Activated naive CD4-positive, alpha-beta T cell treated with Interleukin-2 at 50 U/mL for 16 hours (primary cell): ENCODE measurements at places on chromosomes 11 and 22.

- DNase-seq, result no peak
Observed at GRCh38 chr11:108221371-108221770, 1.1 kb downstream of the NPAT start.

- DNase-seq, result no peak
Observed at GRCh38 chr11:130737866-130738431, 178.3 kb downstream of the SNX19 start.

GRCh38 chr11:110631551-110631950 is 80.7 kb downstream of the ARHGAP20 start:
- no peak for DNase-seq

DNA sequence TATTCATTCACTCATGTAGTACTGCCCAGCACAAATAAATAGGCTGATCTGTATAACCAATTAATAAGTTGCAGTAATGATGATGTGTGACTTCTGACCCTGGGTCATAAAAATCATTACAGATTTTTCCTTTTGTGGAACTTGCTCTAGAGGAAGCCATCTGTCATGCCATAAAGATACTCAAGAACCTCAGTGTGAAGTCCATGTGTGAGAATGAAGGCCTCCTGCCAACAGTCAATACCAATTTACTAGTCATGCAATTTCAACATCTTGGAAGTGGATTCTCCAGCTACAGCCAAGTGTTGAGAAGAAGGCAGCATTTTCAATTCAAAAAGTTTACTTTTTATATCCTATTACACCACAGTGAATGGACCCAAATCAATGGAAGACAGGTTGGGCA is 435.6 kb upstream of the LRRC4C start:
- DNase-seq, result no peak

DNA sequence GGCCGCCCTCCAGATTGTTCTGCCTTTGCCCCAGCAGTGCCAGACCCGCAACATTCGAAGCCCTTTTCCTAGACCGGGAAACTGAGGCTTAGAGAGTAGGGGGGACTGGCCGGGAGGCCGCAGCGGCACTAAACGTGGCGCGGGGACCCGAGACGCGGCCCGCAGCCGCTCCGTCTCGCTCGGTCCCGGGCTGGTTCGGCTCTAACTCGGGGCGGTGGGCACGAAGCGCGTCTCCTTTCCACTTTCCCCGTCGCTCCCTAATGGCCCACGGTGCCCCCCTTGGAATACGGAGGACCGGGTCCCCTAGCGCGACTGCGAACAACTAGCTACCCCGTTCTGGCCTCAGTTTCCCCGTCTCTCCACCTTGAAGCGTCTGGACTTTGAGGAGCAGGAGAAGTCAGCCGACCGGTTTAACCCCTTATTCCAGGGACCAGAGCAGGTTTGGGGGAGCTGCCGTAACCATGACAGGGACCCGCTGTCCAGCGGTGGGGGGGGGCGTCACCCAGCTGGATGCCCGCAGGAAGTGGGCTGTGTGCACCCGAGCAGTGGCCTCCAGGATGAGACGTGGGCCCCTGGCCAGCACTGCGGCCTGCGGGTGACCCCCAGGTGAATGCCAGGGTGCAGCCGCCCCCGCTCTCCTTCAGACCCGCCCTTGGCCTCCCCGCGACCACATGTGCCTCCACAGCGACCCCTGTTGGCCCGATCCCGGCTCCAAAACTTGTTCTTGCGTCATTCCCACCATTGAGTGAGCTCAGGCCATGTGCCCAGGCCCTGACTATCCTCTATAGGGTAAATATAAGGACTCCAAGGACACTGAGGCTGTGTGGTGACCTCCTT is 1.1 kb downstream of the CDC42EP1 start:
- peak; percentile 83 for DNase-seq
